ENCODE measurements at places on chromosomes 11 and 22.

GRCh38 chr11:134358856-134359490, 27.2 kb downstream of the GLB1L2 start:
- no peak for DNase-seq

- DNase-seq, result no peak
Observed at GRCh38 chr11:12494699-12495098, 117.3 kb downstream of the PARVA start.

DNA sequence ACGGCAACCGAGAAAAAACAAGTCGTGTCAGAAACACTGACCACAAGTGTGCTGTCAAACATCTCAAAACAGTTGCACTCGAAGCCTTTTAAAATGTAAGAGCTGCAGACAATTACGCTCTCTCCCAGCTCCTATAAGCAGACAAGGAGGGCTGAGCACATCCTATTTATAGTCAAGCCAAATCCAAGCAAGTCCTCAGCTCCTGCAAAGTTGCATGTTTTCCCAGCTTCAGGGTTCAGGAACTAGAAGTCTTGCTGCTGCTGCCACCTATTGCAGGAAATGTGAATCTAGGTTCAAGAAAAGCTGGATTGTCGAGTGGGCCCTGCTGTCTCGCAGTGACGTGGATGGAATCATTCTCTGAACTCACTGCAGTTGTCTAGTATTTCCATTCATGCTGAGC, 15.5 kb downstream of the EFCAB6 start:
- no peak for DNase-seq

- no peak for DNase-seq
Observed at GRCh38 chr11:99079576-99079975, 58.8 kb downstream of the CNTN5 start.

- DNase-seq, result no peak
Observed at GRCh38 chr11:130431331-130431773, 2.9 kb upstream of the ADAMTS8 start.

Measured in DMS 273 treated with DMSO at 0.1 percent for 48 hours (cell line).